ENCODE measurements at places on chromosomes 4 and X. TPM values are rescaled to one million over a fixed set of nuclear protein-coding genes. Genes with fewer than 3 reads are reported as not detected.

DNA sequence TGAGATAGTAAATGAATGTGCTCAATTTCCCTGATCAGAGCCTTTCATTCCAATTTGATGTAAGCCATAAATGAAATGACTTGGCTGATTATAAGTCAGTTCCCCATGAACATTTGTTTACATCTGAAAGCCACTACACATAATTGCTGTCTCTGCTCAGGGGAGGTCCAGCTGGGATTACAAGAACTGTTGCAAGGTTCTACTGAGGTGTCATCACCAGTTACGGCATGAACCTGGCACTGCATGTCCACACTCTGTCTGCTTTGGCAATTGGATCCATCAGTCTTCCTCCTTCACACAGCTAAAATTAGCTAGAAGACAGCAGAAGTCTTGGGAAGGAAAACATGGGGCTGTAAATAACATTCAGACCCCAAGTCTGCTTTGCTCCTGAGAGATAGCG, 12.8 kb upstream of the MBNL3 start:
- DNase-seq: no peak

DNA sequence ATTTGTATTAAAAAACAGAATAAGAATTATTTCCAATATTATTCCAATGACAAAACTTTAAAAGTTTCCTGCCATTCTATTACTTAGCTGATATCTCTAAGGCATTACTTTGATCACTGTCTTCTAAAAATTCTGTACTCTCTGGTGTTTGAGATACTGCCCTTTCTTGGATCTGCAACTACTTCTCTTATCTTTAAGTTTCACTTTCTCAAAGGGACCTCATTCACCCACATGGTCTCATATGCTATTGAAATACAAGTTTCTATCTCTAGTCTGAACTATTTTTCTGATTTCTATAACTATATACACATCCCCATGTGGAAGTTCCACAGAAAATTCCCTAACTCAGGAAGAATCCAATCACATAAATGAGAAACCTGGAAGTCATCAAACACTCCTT, 22.2 kb downstream of the TMPRSS11E start:
- DNase-seq: no peak

The BEND4 gene
- not detected for total RNA-seq

The KIAA1210 gene
- total RNA-seq: not detected

DNA sequence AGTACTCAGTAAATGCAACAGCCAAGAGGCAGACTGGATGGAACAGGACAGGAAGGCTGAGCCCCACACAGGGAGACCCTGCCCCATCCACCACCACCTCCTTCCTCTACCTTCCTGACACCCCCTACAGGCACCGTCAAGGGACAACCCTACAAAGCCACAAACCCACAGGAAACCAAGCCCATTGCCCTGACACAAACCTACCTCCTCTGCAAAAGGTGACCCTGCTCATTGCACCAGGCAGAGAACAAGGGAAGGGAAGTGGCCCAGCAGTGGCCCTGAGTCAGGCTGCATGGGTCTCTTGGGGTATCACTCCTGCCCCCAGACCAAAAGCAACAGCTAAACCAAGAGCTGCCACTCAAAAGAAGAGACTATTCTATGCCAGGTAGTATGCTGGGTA, 21.0 kb downstream of the JAKMIP1 start:
- no peak for DNase-seq

GRCh38 chr4:37220685-37221084, 23.9 kb upstream of the NWD2 start:
- no peak for DNase-seq

DNA sequence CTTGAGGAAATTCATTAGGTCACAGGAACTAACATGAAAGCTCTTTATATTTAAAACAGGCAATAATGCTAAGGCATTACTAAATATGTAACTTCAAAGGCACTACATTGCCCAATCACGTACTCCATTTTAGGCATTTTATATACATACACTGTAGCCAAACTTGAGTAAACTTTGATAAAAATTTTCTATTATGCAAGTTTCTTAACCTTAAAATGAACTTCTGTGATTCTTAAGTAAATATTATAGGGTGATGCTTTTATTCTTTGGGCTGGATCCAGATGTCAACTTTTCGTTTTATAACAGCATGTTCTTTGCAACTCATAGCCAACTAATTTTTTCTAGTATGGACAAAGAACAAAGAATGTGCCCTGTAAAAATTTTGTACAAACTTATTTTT, 28.3 kb upstream of the MAP9 start:
- DNase-seq: no peak

All from pancreas (tissue), 10 donors.